GM12878 (cell line): ENCODE measurements at places on chromosomes 6 and 20. TPM values are rescaled to one million over a fixed set of nuclear protein-coding genes. Genes with fewer than 3 reads are reported as not detected.

APOM gene
- polyA plus RNA-seq = 6.1 and 6.6 TPM in 2 replicates

DLL1 gene
- polyA plus RNA-seq = 0.12 and 0.39 TPM in 2 replicates

NKX2-4 gene
- polyA plus RNA-seq = not detected in 2 replicates

SIRPD gene
- polyA plus RNA-seq = 0.60 and 0.99 TPM in 2 replicates

LINC00237 gene
- not detected in 2 replicates for polyA plus RNA-seq

COL9A3 gene
- 0.29 and 0.52 TPM in 2 replicates for polyA plus RNA-seq

TRDN gene
- polyA plus RNA-seq = not detected in 2 replicates

TAP1 gene
- 236 and 249 TPM in 2 replicates for polyA plus RNA-seq

LY86 gene
- 180 and 191 TPM in 2 replicates for polyA plus RNA-seq

RIPOR3 gene
- 0.17 and 0.18 TPM in 2 replicates for polyA plus RNA-seq

FAM217A gene
- polyA plus RNA-seq = 0.11 TPM in 1 of 2 replicates, not detected in the other

LY6G5C gene
- polyA plus RNA-seq = 4.1 and 6.1 TPM in 2 replicates

DOK5 gene
- polyA plus RNA-seq = 0.15 TPM in 1 of 2 replicates, not detected in the other

PTPRK gene
- 0.23 and 0.32 TPM in 2 replicates for polyA plus RNA-seq

HTR1E gene
- not detected in 2 replicates for polyA plus RNA-seq

HEY2 gene
- polyA plus RNA-seq = 0.14 and 0.48 TPM in 2 replicates

UBE2J1 gene
- 125 and 129 TPM in 2 replicates for polyA plus RNA-seq

KCNQ5 gene
- 3.8 and 3.9 TPM in 2 replicates for polyA plus RNA-seq

FAM83C gene
- not detected in 2 replicates for polyA plus RNA-seq

CLPSL2 gene
- polyA plus RNA-seq = not detected in 2 replicates
